D721Med (cell line): ENCODE measurements at places on chromosomes 2 and 18.

DNA sequence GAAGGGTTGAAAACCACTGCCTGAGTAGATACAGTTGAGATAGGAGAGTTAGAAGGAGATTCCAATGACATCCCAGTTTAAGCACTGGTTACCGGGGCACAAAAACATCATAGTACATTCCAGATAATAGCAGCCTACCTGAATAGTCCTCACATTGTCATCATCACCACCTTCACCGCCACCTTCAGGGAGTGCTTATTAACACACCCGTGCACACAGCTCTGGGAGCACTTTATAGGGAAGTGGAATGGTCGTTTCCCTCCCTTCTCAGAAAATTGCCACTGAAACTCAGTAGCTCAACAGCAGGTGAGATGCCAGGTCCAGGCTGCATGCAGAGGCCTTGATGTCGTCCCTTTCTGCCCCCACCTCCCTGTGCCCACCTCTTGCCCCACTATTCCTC lies 8.2 kb downstream of the SERPINB7 start:
- DNase-seq: no peak

GRCh38 chr2:146847846-146848245 lies 997.0 kb upstream of the ACVR2A start:
- DNase-seq: no peak

GRCh38 chr2:157307021-157307420 lies 18.6 kb downstream of the ERMN start:
- DNase-seq: no peak

DNA sequence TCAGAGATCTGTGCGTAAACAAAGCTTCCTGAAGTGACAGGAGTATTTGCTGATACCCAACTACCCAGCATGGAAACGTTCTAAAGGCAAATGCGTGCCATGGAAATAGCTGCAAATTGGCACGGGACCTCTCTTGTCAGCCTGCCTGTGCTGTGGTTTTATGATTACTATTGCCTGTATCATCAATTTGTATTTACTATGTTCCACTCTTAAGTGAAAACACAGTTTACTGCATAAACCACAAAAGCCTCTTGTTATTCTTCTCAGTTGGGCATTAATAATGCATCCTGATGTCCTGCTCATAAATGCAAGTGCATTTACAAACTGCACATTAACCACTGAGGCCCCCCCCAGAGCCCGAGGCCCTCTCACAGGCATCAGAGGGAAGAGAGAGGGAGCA lies 196.6 kb upstream of the SLC35G4 start:
- DNase-seq: no peak

- DNase-seq: no peak
These were observed 130.0 kb downstream of the PRKCE start for GRCh38 chr2:45781464-45781811.

- DNase-seq: no peak
These were observed 68.0 kb downstream of the STEAP3 start for GRCh38 chr2:119291588-119292167.

- DNase-seq: no peak
These were observed 486.5 kb downstream of the NUP35 start for GRCh38 chr2:183610724-183611123.

GRCh38 chr2:192697880-192698279 lies 503.1 kb upstream of the TMEFF2 start:
- DNase-seq: no peak

- no peak for DNase-seq
These were observed 417.4 kb downstream of the TNS1 start for GRCh38 chr2:217585362-217585761.

DNA sequence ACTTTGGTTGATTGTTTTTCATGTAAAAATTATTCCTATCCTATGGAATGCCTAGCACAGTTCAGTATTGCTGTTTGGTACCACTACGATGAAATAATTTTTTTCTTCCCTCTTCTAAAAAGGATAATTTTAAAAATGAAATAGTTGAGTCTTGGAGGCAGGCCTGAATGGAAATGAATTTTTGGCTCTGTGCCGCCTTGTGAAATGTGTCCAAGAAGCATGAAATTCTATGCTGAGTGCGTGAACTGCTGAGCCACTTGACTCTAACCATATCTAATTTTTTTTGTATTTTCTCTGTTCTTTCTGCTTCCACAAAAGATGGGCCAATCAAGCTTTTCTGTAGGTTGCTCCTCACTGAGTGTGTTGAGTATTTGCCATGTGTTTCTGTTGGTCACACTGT lies 95.0 kb downstream of the PRPF40A start:
- DNase-seq: no peak

DNA sequence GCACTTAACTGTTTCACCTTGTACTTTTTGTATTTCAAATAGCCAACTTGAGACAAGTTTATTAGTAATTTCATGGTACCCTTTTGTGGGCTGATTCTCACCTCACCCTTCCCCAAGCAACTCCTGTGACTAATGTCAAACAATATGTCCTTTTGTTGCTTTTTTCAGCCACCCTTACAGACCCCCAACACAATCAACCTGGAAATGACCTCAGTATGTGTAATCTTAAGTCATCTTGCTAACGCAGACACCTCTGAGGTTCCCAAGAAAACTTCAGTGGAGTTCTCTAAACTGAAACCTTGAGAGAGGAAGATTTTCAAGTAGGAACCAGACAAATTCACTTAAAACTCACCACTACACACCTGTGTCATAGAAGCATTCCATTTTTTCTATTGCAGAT lies 69.5 kb downstream of the KYNU start:
- DNase-seq: no peak

GRCh38 chr2:69743847-69744264 lies 1.9 kb downstream of the ANXA4 start:
- DNase-seq: no peak

GRCh38 chr2:172147944-172148650 lies 45.4 kb upstream of the DLX2 start:
- no peak for DNase-seq

- no peak for DNase-seq
These were observed 316.5 kb downstream of the CCDC178 start for GRCh38 chr18:33123862-33124518.

DNA sequence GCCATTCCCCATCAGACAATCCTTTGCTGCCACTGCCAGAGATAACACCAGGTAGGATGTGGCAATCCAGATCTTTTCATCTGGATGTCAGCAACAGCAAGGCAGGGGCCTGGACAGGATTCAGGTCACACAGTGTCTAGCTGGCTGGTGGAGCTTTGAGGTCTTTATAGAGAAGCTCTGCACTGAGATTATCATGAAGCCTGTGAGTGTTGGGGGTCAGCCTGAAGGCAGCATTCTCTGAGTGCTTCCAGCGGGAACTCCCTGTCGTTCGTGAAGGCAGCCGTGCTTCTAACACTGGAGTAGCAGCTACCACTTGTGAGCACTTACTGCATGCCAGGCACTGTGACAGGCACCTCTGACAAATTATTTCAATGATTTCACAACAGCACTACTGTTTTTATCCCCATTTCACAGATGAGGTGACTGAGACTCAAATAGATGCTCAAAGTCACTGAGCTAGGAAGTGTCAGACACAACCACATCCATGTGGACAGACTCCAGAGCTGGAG lies 85.7 kb downstream of the SEMA4F start:
- DNase-seq: no peak

DNA sequence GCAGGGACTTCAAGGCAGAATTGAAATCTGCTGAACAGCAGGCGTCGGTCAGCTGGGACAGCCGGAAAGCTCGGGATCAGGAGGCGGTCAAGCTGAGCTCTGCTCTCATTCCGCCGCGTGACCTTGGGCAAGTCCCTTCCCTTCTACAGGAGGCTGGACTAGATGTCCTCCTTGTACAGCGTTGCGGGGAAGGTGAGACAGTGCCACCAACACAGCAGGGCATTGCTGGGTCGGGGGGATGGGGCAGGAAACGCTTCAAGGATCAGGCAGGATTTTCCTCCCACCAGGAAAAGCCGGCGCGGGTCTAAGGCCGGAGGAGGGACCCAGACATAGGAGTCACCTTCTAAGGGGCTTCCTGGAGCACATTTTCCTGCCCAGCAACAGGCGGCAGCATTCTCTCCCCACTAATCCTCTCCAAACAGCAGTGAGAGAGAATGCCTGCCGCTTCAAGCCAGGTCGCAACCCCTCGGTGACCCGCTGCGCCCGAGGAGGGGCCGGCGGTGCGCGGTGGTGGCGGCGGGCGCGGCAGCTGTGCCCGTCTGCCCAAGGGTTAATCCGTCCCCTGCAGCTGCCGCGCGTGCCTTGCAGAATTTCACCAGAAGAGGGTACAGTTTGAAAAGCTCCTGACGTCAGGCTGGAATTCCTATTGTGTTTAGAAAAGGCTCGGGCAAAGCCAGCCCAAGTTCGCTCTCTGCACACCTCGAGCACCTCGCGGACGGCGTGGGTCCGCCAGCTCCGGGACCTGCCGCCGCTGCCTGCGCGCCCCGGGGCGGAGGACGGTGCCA lies at the start of gene KCNF1:
Gene KCNF1 (plus strand): TSS at position 644 of the 785 bp plus-strand sequence. CDS start 493 bp downstream, outside the sequence.
- peak; percentile 49 for DNase-seq

GRCh38 chr18:61703508-61703907 lies 189.3 kb downstream of the RNF152 start:
- no peak for DNase-seq

- DNase-seq: no peak
These were observed 927.0 kb downstream of the DPP10 start for GRCh38 chr2:115369400-115369799.

DNA sequence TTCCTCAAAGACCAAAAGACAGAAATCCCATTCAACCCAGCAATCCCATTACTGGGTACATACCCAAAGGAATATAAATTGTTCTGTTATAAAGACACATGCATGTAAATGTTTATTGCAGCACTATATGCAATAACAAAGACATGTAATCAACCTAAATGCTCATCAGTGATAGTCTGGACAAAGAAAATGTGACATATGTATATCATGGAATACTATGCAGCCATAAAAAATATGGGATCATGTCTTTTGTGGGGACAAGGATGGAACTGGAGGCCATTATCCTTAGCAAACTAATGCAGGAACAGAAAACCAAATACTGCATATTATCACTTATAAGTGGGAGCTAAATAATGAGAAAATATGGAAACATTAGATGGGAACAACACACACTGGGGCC lies 2.7 kb upstream of the HNMT start:
- DNase-seq: no peak

DNA sequence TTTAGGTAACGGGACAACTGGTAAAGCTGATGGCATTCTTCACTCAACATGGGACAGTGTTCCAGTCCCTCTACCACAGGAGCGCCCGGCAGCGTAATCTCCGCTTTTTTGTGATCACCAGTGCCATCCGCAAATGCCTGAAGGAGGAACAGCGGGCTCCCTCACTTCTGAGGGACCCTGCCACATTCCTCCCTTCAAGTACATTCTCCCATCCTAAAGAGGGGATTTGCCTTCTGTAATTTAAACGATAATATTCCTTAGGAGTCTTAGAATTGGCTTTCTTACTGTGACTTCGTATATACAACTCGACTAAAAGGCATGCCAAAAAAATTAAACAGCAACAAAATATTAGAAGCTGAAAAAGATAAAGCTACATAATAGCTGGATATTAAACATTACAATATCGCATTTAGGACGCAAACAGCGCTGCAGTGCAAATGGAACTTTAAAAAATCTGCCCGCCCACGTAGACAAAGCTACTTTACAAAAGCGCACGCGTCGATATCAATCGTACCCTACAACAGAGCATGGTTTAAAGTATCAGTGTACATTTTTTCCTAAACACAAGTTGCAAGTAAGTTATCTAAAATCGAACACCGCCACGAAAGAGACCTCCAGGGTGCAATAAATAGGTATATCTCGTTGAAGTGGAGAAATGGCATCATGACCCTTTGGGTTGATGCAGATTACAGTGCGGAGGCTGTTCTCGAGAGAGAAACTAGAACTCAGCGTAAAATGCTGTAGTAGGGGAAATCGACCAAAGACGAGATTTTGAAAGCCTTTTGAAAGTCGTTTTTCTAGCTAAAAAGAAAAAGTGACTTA lies 2.3 kb upstream of the VSNL1 start:
- no peak for DNase-seq

- no peak for DNase-seq
These were observed 37.8 kb upstream of the TNP1 start for GRCh38 chr2:216897561-216898203.

- DNase-seq: no peak
These were observed 186.4 kb downstream of the TNS1 start for GRCh38 chr2:217816396-217816869.

DNA sequence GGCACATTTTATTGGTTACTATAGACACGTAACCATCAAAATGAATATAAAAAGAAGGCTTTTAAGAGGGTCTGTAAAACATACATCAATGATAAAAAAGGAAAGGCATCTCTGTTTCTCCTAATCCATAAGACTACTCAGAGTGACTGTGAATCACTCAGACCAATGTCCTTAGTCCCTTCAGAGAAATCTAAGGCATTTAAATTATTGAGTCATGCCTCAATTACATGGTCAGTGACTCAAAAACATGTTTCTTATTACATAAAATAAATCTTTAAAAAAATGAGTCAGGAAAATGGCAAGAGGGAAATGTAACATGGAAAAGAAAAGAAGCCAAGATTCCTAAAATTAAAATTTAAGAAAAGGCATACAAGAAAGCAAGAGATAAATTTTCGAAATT lies 146.6 kb downstream of the ERBB4 start:
- no peak for DNase-seq

DNA sequence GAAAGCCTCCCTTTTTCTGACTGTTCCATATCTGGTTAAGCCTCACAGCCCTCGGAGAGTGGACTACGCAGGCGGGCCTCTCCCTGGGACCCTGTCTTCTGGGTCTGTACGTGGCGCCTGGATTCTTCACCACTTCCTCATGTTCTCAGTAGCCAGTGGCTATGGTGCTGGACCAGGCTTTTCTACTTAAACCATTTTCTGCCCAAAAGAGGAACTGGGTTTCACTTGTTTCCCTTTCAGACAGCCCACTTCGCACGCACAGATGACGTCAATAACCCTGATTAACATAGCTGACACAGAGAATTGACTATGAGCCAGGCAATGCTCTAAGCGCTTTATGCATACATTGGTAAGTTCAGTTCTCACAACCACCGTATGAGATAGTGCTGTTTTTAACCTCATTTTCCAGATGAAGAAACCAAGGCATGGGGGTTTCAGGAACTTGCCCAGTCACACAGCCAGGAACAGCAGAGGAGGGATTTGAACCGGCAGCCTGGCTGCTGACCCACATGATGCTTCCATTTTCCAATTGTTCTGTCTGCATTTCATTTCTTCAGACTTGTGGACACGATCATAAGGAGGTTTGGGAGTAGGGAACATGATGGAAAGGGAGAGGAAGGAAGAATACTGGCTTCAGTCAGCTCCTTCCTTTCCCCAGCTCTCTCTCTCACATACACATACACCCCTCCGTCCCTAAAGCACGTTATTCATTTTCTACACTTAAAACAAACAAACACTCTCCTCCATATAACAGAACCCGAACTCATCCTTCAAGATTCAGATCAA lies 41.7 kb downstream of the MYOM1 start:
- no peak for DNase-seq
